ENCODE measurements at places on chromosomes 11 and 22.

GRCh38 chr11:123212406-123212805, 17.4 kb upstream of the CLMP start:
- DNase-seq = no peak

DNA sequence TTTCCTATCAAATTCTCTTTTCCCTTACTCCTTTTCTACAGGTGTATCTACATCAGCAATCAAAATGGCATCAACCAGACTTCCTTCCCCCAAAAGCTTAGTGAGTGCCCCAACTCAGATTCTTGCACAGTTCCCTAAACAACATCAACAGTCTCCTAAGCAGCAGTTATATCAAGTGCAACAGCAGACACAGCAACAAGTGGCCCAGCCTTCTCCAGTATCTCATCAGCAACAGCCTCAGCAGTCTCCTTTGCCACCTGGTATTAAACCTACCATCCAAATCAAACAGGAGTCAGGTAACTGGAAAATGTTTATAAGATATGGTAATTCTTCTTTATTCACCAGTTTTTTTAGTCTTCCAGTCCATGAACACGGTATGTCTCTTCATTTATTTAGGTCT, 51.4 kb downstream of the EMSY start:
- no peak for DNase-seq

DNA sequence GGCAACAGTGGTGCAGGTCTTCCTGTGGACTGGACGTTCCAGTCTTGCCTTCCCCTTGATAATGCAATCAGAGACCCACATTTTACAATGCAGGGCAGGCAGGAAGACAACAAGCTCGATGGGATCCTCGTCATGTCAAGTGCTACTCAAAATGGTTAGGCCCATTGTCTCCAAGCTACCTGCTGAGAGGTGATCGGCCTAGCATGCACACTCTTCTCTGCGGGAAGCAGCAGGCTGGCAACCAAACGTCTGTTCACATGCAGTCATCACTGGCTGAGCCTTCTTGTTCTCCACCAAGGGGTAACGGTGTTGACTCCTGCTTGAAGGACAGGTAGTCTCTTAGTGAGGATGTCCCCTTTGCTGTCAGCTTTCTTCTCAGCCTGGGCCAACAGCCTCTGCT, 25.5 kb upstream of the CD82 start:
- DNase-seq = no peak

DNA sequence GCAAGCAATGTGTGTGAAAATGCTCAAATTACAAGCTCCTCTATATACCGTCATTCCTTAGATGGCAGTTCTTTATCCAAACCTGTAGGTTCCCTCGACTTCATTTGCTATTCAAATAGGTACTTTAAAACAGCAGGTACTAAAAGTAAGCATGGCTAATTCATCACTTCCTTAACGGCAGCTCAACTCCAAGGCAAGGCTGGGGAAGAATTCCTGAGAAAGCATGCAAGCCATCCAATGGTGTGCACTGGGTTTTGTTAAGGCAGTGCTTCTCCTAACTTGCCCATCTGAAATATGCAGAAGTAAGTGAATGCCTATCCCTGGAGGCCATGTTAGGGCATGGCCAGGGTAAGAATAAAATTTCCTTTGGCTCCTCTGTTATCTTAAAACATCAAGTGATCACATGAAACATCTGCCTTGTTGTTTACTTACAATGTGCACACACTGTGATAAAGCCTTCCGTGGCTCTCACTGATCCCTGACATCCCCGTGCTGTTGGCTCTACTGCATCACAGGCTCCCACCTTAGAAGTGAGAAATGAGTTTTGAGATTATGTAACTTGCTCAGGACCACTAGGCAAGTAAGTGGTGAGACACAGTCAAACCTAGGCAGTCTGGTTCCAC, 52.1 kb downstream of the SMCO4 start:
- no peak for DNase-seq

DNA sequence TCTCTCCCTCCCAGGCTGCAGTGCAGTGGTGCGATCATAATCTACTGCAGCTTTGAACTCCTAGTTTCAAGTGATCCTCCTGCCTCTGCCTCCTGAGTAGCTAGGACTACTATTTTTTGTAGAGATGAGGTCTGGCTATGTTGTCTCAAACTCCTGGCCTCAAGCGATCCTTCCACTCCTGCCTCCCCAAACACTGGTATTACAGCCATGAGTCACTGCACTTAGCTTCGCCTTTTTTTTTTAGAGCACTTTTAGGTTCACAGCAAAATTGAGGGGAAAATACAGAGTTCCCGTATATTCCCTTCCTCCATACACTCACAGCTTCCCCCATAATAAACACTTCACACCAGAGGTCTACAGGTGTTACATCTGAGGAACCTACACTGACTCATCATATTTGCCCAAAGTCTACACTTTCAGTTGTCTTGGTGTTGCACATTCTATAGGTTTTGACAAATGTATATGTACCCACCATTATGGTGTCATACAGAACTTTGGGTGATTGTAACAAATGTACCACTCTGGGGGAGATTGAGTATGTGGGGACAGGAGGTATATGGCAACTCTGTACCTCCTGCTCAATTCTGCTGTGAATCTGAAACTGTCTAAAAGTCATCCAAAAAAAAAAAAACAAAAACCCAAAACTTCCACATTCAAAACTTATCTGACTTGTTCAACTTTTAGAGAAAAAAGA, 11.3 kb upstream of the SLC37A4 start:
- no peak for DNase-seq

DNA sequence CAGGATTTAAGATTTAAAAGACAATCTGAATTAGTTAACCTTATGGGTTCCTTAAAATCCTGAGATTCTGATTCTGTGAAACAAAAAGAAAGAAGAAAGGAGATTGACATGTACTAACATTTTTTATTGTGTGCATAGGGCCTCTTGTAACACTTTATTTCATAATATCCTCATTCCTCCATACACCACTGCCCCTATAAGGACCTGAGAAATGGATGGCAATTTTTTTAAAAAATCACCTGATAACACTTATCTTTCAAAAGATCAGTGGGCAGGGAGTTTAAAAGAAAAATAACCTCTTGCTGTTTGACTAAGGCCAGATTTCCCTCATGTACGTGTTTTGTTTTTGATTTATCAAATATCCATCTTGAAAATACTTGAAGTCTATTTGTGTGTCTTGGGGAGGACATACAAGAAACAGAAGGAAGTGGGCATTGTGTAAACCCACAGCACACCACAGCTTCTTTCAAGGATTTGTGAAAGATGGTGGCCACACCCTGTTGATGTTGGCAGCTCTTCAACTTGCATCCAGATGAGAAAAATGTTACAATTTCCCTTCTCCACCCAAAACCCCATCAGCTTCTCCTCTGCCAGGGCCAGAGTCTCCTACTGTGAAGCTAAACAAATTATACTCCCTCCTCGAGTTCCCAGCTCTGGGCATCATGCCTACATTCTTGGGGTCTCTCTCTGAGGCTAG, 35.0 kb upstream of the MPEG1 start:
- no peak for DNase-seq

GRCh38 chr11:55806248-55806647, 4.9 kb upstream of the OR5L1 start:
- no peak for DNase-seq

DNA sequence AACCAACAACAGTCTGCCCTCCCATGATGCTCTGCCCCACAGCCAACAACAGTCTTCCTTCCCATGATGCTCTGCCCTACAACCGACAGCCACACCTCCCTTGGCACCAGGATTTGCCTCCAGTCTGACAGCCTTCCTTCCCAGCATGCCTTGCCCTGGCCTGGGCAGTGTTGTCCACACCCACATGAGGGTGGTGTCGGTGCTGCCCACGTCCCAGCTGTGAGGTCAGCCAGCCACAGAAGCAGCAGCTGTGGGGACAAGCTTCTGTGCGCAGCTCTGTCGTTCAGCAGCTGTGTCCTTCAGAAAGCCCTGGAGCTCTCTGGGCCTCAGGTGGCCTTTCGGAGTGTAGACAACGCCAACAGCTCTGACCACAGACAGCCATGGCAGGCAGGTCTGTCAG, 1378.9 kb downstream of the BRD1 start:
- DNase-seq = no peak

- no peak for DNase-seq
Observed at GRCh38 chr11:131402040-131402439, 31.6 kb downstream of the NTM start.

Data from right kidney (tissue), 9 donors.